Astrocyte of the spinal cord (primary cell): ENCODE measurements at places on chromosomes 16 and 17.

DNA sequence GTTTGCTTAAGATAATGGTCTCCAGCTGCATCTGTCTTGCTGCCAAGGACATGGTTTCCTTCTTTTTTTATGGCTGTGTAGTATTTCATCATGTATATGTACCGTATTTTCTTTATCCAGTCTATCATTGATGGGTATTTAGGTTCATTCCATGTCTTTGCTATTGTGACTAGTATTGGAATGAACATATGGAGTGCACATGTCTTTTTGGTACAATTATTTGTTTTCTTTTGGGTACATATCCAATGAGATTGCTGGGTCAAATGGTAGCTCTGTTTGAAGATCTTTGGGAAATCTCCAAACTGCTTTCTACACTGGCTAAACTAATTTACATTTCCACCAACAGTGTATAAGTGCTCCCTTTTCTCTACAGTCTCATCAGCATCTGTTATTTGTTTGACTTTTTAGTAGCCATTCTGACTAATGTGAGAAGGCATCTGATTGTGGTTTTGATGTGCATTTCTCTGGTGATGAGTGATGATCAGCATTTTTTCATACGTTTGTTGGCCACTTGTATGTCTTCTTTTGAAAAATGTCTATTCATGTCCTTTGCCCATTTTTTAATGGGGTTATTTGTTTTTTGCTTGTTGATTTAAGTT is 66.2 kb downstream of the TNFRSF13B start:
- peak; percentile 89 for DNase-seq

- DNase-seq: no peak
Observed at GRCh38 chr16:88023786-88024185, 72.6 kb downstream of the BANP start.

GRCh38 chr17:42804918-42805367 is 6.3 kb downstream of the CNTD1 start:
- DNase-seq: no peak

GRCh38 chr16:68077866-68078700 is 7.1 kb upstream of the NFATC3 start:
- DNase-seq: no peak
